IPS DF 19.7 (cell line): ENCODE measurements at places on chromosomes 3 and 15.

- no peak for DNase-seq
Measured at GRCh38 chr3:171459137-171459941, 866 bp downstream of the TNIK start.

DNA sequence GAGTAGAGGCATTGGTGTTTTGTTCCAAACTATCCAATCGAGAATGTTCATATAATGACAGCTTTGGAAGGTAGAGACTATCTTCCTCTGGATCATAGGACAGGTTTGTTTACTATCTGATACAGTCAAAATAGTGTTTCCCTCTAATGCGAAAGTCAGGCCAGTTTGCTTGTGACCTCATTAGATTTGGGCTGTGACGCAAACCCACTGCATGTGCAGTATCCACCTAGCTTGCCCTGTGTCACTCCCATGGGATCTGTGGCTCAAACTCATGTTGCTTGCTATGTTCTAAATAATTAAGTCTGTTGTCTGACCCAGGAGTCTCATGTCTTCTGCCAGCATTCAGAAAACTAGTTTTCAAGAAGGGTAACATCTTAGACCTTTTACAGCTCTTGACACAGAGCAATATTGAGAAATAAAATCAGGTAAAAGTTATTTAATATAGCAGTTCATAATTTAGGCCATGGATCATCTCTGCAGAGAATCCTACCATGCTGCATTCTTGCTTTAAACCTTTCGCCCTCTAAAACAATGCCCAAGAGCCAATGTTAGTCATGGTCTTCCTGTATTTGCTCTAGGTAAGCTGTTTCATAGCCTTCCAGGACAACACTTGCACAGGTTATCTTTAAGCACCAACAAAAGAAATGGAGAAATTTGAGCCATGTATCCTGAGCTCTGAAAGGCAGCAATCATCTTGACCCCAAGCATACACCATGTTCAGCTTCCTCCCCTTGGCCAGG is 26.4 kb downstream of the NIT2 start:
- no peak for DNase-seq

DNA sequence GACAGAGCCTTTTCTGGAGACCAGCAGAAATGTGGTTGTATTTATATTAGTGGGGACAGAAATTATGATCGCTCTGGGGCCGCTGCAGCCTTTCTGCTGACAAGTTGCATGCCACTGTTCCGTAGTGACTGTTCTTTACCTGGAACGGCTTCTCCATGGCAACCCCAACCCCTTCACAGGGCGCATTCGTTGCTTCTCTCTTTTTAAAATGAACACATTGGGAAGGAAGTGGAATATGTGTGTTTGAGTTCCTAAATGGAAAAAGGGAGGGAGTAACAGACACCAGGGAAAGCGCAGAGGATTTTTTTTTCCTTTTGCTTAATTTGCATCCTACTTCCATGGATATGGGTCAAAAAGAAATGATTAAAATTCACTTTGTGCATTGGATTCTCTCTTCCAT is 482.0 kb upstream of the SUCLG2 start:
- no peak for DNase-seq

DNA sequence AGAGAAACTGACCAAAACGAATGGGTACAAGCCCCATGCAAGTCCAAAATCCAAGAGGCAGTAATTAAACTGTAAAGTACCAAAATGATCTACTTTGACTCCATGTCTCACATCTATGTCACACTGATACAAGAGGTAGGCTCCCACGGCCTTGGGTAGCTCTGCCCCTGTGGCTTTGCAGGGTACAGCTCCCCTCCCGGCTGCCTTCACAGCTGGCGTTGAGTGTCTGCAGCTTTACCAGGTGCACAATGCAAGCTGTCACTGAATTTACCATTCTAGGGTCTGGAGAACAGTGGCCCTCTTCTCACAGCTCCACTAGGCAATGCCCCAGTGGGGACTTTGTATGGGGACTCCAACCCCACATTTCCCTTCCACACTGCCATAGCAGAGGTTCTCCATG is 308.6 kb downstream of the TBC1D5 start:
- no peak for DNase-seq

DNA sequence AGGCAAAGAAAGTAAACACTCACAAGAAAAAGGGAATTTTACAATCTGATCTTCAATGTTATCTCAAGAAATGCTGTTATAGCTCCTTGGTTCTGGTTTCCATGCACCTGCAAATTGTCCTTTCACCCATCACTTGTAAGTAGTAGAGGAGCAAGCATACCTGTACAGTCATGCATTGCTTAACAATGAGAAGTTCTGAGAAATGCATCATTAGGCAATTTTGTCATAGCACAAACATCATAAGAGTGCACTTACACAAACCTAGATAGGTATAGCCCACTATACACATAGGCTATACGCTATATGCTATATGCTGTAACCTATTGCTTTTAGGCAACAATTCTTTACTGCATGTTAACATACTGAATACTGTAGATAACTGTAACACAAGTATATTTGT is 672.3 kb downstream of the FHIT start:
- no peak for DNase-seq

GRCh38 chr3:56229311-56229710 is 239.0 kb downstream of the ERC2 start:
- DNase-seq: no peak

DNA sequence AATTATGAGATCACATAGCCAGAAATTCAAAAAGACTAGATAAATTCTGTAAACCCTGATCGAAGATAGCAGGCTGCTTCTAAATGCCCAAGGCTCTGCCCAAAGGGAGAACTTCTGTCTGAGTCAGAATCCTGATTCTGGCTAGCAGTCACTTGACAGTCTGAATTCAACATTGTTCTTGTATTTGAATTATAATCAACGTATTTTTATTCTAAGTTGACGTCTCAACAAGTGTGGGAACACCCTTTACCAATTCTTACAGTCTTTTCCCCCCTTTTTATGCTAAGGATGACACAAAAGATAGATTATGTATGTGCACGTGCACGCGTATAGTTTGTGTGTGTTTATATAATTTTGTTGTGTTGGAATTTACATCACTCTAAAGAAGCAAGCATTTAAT is 552.8 kb downstream of the NAALADL2 start:
- DNase-seq: no peak

GRCh38 chr3:70832834-70833205 is 520.4 kb upstream of the MDFIC2 start:
- no peak for DNase-seq

DNA sequence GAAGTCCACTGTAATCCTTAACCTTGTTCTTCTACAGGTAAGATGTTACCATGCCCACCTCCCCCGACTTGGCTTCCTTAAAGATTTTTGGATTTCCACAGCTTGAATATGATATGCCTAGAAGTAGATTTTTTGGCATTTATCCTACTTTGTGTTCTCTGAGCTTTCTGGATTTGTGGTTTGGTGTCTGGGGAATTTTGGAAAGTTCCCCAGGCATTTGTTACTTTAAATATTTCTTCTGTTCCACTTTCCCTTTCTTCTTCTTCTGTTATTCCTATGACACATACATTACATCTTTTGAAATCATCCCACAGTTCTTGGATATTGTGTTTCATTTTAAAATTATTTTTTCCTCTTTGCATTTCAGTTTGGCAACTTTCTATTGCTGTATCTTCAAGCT is 122.1 kb upstream of the TMEM108 start:
- DNase-seq: no peak
